Left ventricle myocardium inferior (tissue), 1 donor: ENCODE measurements at places on chromosomes 7 and 10.

- no peak for DNase-seq
Measured at GRCh38 chr7:46539892-46540483, 618.9 kb upstream of the IGFBP3 start.

DNA sequence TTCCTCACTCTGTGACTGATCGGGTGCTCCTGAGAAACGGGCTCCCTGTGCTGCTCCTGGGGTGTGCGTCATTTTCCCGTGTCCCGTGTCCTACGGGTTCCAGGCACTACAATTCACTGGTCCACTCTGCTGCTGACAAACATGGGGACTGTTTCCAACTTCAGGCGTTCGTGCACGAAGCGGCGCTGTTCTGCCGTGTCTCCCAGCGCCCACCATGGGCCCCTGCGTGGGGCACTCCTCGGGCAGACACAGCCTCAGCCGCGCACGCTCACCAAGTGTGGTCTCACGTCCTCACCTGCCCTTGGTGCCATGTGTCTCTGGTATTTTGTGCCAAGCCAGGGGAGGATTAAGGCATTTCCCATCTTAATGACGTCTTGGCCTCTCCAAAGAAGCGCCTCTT is 19.0 kb downstream of the GPR146 start:
- DNase-seq: no peak

DNA sequence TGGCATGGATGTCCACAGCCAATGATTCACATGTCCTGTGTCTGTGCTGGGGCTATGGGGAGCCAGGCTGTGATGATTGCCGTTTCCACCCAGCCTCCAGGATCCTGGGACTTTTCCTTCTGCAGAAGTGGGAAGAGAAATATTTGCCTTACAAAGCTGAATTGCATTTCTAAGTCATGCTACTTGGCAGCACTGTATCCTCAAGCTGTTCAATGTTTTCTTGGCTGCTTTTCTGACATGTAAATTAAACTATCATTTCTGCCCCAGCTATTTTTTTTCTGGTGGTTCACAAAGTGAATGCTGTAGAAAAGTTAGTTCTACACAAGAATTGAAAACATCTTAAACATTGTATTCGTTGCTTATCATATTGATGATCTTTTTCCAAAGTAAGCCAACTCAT is 51.9 kb upstream of the TCERG1L start:
- DNase-seq: no peak

DNA sequence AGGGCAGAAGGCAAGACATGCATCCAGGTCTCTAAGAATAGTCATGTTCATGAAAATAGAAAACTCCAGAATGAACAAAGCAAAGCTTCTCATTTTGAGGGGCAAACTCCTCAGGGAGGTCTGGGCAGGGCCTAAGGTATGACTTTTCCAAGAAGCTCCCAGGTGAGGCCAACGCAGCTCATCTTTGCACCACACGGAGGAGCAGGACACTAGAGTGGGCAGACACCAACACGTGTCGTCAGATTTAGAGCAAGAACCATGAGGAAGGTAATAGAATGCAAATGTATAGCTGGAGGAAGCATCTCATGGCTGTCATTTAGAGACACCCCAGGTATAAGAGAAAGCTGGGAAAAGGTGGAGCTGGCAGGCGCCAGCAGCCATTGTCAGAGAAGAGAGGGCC is 95.7 kb downstream of the WDFY4 start:
- DNase-seq: no peak

- peak; percentile 87 for DNase-seq
Measured at GRCh38 chr10:124530215-124530665, 68.6 kb downstream of the LHPP start.

- DNase-seq: no peak
Measured at GRCh38 chr7:34313289-34313688, 344.7 kb upstream of the NPSR1 start.

DNA sequence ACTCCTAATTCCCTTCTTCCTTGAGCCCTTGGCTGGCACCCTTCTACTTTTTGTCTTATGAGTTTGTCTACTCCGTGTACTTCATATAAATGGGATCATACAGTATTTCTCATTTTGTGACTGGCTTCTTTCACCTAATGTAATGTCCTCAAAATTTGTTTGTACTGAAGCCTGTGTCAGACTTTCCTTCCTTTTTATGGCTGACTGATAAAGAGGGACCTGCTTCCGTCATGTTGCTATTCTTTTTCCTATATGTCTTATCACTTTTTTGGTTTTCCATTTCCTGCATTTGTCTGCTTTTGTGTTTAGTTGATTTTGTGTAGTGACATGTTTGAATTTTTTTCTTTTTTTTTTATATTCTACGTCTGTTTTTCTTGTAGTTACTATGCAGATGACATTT is 470.9 kb downstream of the SDK1 start:
- DNase-seq: no peak
